GM23338 (cell line): ENCODE measurements at places on chromosomes 12 and 14. TPM values are rescaled to one million over a fixed set of nuclear protein-coding genes. Genes with fewer than 3 reads are reported as not detected.

Gene BCAT1
- 47.3 and 53.6 TPM in 2 replicates for polyA plus RNA-seq

Gene KANSL2
- polyA plus RNA-seq = 29.3 and 35.1 TPM in 2 replicates

Gene TBX5
- not detected in 2 replicates for polyA plus RNA-seq

Gene MYH7
- polyA plus RNA-seq = 0.05 TPM in 1 of 2 replicates, not detected in the other

Gene DLK1
- polyA plus RNA-seq = 0.70 and 1.2 TPM in 2 replicates

Gene NTN4
- polyA plus RNA-seq = 0.89 and 1.5 TPM in 2 replicates

Gene RNASE3
- polyA plus RNA-seq = not detected in 2 replicates

Gene SSPN
- 2.3 and 2.8 TPM in 2 replicates for polyA plus RNA-seq

Gene ERP27
- polyA plus RNA-seq = not detected in 2 replicates

Gene HPD
- polyA plus RNA-seq = 0.21 TPM in 1 of 2 replicates, not detected in the other

Gene DPY19L2
- 3.0 and 4.3 TPM in 2 replicates for polyA plus RNA-seq

Gene INHBC
- polyA plus RNA-seq = 0.53 TPM in 1 of 2 replicates, not detected in the other

Gene HOXC13
- not detected in 2 replicates for polyA plus RNA-seq

Gene BRAP
- polyA plus RNA-seq = 13.6 and 14.9 TPM in 2 replicates

Gene EVL
- 28.2 and 36.7 TPM in 2 replicates for polyA plus RNA-seq

Gene SIX1
- 0.66 and 0.71 TPM in 2 replicates for polyA plus RNA-seq

Gene DEPDC4
- polyA plus RNA-seq = 9.4 and 10.2 TPM in 2 replicates

Gene MLEC
- polyA plus RNA-seq = 257 and 264 TPM in 2 replicates

Gene GALC
- 3.4 and 4.1 TPM in 2 replicates for polyA plus RNA-seq

Gene SPTB
- 0.80 and 1.1 TPM in 2 replicates for polyA plus RNA-seq

Gene TMTC1
- polyA plus RNA-seq = 4.8 and 6.0 TPM in 2 replicates

Gene FOXM1
- 24.1 and 31.0 TPM in 2 replicates for polyA plus RNA-seq

Gene IAPP
- polyA plus RNA-seq = 0.10 and 0.32 TPM in 2 replicates

Gene KIF5A
- polyA plus RNA-seq = 9.1 and 11.1 TPM in 2 replicates

Gene RASSF8
- polyA plus RNA-seq = 11.5 and 13.4 TPM in 2 replicates

Gene SLC8A3
- polyA plus RNA-seq = 0.31 and 0.82 TPM in 2 replicates

Gene ALX1
- polyA plus RNA-seq = 0.70 and 1.1 TPM in 2 replicates

Gene SOX5
- polyA plus RNA-seq = 1.0 and 1.5 TPM in 2 replicates

Gene CIDEB
- polyA plus RNA-seq = 3.4 and 5.0 TPM in 2 replicates

Gene SGPP1
- polyA plus RNA-seq = 4.2 and 4.3 TPM in 2 replicates

Gene P2RX4
- 5.6 and 5.9 TPM in 2 replicates for polyA plus RNA-seq
